Activated CD4-positive, alpha-beta T cell treated with anti-CD3 and anti-CD28 coated beads, Interleukin-2, Interleukin-6, amounts not matched to agents 100 ng/mL and 50 ng/mL, durations not matched to agents 16 hours and 8 hours (primary cell): ENCODE measurements at places on chromosomes 2 and 18.

GRCh38 chr2:234673501-234673900, 176.6 kb upstream of the ARL4C start:
- DNase-seq: no peak

GRCh38 chr18:68316636-68317035, 398.3 kb downstream of the TMX3 start:
- DNase-seq: no peak

- DNase-seq: no peak
Observed at GRCh38 chr2:38653380-38653714, 12.6 kb upstream of the GALM start.

GRCh38 chr2:199754766-199755165, 96.2 kb downstream of the FTCDNL1 start:
- no peak for DNase-seq

GRCh38 chr2:140457483-140457882, 1673.3 kb downstream of the LRP1B start:
- no peak for DNase-seq

- peak; percentile 63 for DNase-seq
Observed at GRCh38 chr2:10700078-10700803, 10.5 kb upstream of the NOL10 start.

GRCh38 chr18:11283479-11284161, 134.3 kb upstream of the PIEZO2 start:
- DNase-seq: no peak

DNA sequence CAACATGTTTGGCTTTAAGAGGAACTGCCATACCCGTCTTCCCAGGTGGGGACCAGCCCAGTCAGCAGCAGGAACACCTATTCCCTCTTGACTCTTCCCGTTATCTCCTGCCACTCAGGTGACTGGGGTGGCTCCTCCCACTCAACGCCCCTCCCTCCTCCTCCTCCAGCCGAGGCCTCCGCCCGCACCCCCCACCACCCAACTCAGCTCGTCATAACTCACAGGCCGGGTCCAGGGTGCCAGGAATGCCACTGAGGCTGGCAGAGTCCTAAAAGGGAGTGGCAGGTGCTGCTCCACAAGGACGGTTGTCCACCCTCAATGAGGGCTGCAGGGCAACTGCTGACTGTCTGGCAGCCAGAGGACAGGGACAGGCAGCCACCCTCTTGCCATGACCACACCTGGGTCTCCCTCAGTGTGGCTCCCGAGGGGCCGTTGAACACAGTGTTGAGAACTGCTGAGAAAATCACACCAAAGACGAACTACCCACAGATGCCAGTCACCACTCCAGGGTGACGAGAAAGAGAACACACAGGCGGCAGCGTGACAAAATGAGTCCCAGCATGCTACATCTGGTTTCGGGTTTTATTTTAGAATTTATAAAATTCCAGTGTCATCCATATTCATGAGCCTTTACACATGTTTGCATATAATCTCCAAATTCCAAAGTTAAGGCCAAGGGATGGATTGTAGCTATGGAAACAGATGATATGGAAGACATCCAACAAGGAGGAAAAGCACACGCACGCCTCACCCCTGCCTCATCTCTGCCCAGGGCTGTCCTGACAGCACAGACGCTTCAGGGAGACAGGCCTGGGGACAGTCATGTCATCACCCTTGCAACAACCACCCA, 38.5 kb downstream of the ANO7 start:
- DNase-seq: no peak

- no peak for DNase-seq
Observed at GRCh38 chr2:179272406-179273192, 8.0 kb upstream of the SESTD1 start.

DNA sequence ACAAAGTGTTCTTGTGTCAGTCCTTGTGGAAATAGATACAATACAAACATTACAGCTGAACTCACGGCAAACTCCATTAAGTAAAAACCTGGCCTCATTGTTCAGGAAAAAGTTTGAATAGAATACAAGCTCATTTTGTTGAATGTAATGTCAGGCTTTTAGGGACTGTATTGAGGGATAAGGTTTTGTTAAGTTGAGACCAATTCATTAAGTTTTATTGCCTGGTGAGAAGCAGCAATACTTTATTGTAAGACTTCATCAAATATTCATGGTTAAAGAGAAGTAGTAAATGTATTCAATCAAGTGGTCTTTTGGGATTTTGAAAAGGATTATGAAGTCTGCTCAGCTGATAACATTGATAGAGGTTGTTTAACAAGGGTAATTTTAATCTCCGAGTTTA, 35.4 kb upstream of the METAP1D start:
- DNase-seq: no peak

GRCh38 chr2:221529943-221530652, 42.0 kb downstream of the EPHA4 start:
- DNase-seq: peak; percentile 36

GRCh38 chr18:13287372-13287771, 68.8 kb downstream of the LDLRAD4 start:
- peak; percentile 36 for DNase-seq

GRCh38 chr18:48563027-48563426, 24.2 kb downstream of the CTIF start:
- DNase-seq: no peak

DNA sequence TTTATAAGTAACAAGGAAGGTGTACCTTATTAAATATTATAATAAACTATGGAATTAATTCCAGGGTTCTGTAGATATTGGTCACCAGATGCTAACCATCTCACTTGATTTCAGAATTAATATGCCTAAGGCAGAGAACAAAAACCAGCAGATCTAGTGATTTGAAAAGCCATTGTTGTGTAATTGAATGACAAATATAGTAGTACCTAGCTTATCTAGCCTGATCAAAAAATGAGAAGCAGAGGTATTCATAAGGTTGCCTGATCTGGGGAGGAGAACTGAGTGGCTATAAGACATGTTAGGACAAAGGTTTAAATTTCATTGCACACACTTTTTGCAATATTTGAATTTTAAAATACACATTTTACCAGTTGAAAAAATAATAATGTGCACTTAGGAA, 132.0 kb upstream of the UBE2E3 start:
- DNase-seq: no peak

- peak; percentile 36 for DNase-seq
Observed at GRCh38 chr2:174683392-174683759, 80.9 kb downstream of the CHRNA1 start.

DNA sequence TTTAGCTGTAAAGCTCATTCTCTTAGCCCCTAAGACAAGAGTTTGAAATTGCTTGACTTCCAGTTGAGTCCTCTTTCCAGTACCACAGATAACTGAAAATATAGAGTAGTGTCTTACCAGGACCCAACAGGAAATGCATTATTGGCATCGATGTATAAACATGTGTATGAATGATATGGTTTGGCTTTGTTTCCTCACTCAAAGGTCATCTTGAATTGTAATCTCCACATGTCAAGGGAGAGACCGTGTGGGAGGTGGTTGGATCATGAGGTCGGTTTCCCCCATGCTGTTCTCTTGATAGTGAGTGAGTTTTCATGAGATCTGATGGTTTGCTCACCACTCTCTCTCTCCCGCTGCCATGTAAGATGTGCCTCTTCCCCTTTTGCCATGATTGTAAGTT, 745.0 kb downstream of the TMEM182 start:
- DNase-seq: no peak

DNA sequence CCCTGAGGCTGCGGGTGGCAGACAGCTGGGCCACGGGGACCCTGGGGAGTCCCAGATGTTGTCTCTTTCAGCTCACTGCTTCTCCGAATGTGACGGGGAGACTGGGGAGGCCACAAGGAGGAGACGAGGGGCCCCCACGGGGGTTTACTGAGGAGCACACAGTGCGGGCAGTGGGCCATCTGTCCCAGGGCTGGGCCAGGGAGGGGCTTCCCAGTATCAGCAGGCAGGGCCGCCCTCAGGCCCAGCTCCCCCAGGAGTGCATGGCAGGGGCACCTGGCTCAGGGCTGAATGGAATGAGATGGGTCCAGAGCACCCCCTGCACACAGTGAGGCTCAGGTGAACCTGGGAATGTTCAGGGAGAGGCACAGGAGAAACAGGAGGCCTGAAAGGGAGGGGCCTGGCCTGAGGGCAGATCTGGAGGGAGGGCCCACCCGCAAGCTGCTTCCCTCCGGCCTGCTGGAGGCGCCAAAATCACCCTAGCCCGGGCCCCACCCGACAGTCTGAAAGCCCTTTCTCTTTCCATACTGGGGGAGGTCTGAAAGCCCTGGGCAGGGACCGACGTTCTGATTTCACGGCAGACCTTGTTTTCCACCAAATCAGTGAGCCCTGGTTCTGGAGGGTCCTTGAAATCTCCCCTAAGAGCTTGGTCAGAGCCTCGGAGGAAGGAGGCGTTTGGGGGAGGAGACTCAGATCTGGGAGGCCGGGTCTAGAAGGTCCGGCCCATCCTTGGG, 35.5 kb upstream of the PTMA start:
- no peak for DNase-seq

GRCh38 chr18:69980509-69980908, 32.8 kb upstream of the CD226 start:
- no peak for DNase-seq

GRCh38 chr2:165440367-165440766, 29.1 kb upstream of the CSRNP3 start:
- no peak for DNase-seq

DNA sequence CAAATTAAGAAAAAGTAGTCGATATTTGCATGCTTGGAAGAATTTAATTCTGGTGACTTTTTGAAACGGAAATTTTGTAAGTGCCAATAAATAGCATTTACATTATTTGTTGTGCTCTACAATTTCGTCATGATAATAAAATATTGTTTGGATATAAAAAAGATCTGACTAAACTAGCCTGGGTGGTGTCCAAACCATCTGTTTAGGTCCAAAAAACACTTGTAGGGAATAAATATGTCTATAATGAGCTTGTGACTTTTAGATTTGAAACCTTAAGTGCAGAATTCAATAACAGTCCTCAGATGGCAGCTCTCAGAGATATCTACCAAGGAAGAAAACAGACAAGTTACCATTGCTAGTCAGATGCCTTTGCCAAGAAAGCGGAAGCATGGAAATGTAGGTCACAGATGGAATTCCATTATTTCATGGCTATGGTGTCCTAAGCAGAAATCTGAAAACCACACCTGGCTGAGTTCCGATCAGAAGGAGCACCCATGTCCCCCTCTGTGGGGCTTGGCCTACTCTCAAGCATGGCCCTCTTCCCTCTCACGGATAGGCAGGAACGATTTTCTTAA, 731.1 kb downstream of the RNF144A start:
- no peak for DNase-seq

- no peak for DNase-seq
Observed at GRCh38 chr2:142603759-142604158, 273.7 kb upstream of the KYNU start.

GRCh38 chr18:36756242-36756641, 72.6 kb downstream of the TPGS2 start:
- no peak for DNase-seq

GRCh38 chr2:121903037-121903689, 147.7 kb downstream of the TSN start:
- DNase-seq: no peak

DNA sequence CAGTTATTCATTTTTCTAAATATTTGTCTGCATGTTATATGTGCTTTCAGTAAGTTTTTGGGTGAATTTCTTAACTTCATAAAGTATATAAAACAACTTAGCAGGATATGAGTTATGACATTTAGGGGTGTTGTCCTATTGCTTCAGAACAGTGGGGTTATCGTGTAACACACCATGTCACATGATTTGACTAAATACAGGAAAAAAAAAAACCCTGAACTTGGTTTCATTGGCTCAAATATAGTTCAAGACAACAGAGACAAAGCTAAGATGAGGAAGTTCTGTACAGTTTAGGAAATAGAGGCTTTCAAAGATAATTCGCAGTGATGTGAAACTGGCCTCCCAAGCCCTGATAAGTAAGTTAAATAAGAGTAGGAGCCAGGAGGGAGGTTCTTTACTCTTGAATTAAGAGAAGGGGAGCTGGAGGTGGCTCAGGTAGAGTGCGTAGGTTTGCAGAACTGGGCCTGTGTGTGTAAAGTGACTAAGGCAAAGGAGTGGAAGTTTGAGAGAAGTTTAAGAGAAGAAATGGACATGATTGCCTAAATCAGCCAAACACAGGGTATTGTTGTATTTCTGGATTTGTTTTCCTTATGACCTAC, 53.9 kb downstream of the LIMS1 start:
- DNase-seq: no peak

DNA sequence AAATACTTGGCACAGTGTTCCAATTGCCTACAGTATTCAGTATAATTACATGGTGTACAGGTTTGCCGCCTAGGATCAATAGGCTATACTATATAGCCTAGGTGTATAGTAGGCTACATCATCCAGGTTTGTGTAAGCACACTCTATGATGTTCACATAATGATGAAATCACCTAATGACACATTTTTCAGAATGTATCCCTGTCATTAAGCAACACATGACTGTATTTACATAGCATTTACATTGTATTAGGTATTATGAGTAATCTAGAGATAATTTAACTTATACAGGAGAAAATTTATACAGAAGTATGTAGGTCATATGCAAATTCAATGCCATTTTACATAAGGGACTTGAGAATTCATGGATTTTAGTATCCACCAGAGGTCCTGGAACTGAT, 35.4 kb downstream of the SCN7A start:
- no peak for DNase-seq

DNA sequence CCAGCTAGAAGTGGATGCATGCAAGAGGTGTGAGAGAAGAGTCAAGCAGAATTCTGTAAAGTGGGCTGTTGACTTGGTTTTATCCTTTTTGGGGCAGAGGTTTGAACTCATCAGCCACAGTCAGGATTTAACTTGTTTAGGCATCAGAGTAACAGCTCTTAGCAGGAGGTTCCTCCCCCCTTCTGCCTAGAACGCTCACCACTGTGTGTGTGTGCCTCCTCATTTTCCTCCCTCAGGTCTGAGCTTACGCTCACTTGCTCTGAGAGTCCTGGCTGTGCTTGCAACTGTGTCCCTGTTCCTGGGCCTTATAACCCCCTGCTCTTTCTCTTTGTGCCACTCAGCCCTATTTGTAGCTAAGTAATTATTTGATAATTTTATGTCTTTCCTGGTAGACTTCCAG, 167.9 kb downstream of the TMEM182 start:
- DNase-seq: no peak

- no peak for DNase-seq
Observed at GRCh38 chr2:165011199-165011598, 55.9 kb upstream of the SLC38A11 start.

DNA sequence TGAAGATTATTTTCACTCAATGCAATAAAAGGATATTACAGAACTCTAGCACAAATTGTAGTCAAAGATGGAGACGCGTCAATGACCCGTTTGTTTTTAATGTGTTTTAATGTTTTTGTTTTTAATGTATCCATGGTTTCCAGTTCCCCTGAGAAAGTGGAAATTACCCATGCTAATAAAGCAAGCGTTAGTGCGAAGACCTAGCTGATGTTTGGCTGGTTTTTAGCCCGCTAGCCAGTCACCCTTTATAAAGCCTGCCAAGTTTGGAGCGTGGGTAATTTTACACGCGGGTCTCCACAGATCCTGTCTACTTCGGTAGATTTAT, 430 bp upstream of the CHMP1B start:
- no peak for DNase-seq

- no peak for DNase-seq
Observed at GRCh38 chr2:129904532-129905446, 74.7 kb upstream of the RAB6C start.
